H1 (cell line): ENCODE measurements at places on chromosomes 5 and 9. TPM values are rescaled to one million over a fixed set of nuclear protein-coding genes. Genes with fewer than 3 reads are reported as not detected.

- DNase-seq: no peak
These were observed 130.1 kb downstream of the APBA1 start for GRCh38 chr9:69542058-69542457.

GRCh38 chr5:96657068-96657467 lies 5.1 kb upstream of the CAST start:
- no peak for DNase-seq

DNA sequence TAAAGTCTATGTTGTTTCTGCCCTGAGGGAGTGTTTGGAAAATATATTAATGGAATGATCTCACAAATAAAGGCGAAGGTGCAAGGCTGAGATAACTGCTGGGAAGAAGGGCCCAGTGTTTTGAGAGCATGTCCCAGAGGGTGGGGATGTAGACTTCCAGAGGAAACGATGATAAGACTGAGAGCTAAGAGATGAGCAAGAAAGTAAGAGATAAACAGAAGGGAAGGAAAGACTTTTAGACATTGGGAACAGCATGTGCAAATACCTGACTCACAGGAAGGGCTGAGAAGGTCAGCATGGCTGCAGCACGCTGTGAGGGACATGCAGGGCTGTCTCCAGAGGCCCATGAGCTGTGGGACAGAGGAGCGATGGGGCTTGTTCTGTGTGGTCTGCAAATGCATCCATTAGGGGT lies 19.9 kb upstream of the ADRB2 start:
- DNase-seq: no peak

DNA sequence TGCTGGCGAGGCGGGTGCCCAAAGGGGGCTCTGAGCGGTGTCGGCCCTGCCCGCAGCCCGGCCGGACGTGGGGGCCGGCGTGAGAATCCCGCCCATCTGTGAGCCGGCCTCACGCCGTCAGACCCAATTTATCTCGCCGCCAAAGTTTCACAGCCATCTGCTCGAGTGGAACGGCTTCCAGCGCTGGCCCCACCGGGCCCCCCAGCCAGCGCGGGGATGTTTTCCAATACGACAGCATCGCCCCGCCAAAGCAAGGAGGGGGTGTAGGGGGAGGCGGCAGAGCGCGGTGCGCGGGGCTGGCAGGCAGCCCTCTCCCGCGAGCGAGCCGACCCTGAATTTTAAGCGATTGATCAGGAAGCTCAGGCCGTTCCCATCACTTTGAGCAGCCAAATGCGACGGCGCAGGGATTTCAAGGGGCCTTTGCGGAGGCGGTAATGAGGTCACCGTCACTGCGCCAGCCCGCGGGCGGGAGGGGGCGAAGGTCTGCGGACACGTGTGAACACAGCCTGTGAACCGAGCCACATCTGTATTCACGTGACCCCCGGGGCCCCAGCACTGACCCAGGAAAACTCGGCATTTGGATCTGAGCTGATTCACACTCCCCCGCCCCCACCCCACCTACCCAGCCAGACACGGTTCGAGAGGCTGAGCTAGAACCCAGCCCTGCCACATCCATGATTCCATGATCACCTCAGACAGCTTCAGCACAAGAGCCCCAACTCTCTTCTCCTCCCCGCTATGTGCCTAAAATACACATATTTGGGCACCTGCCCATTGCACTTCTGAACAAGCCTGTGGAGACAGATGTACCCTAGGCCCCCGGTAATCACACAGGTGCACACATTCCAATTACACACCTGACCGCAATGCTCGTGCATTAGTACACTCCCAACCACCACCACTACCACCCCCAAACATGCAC lies 47.8 kb upstream of the PSD2 start:
- peak; percentile 77 for DNase-seq

GRCh38 chr9:87107072-87107471 lies 159.8 kb upstream of the GAS1 start:
- DNase-seq: no peak

DNA sequence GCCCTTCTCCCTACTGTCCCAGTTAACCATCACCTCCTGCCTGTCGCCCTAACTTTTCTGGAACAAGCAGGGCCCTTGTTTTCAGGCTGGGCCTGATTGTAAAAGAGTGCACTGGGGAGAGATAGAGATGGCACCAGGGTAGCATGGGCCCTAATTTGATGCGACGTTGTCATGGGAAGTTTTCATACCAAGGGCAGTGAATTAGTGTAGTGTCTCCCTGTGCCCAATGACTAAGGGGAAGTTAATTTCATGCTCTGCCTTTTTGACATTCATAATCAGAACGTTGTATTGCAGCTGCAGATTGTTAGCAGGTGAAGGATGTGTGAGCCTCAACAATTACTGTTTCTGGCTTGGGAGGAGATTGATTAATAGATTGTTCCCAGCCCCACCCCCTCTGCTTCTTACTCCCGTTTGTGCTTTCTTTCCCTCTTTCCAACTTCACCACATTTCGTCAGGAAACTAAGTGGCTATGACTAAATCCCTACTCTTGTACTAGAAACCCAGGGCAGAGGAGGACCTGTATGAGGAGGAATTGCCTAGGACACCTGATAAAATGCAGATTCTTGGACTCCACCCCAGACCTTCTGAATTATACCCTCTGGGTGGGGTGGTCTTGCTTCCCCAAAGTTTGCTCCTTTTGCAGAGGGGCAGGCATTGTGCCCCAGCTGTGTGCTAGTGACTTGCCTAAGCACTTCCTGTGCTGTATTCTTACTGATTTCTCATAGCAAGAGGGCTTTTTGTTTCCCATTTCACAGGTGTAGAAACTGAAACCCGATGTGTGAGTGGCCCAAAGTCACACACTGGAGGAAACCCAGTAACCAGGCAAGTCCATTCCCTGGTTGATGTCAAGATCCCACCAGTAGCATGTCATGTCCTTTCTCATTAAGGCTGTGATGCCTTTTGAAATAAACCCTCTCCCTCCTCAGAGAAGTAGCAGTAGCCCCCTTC lies 56.3 kb downstream of the DAB2IP start:
- DNase-seq: no peak

GRCh38 chr9:33619666-33620404 lies 95.8 kb downstream of the ANKRD18B start:
- DNase-seq: no peak

DNA sequence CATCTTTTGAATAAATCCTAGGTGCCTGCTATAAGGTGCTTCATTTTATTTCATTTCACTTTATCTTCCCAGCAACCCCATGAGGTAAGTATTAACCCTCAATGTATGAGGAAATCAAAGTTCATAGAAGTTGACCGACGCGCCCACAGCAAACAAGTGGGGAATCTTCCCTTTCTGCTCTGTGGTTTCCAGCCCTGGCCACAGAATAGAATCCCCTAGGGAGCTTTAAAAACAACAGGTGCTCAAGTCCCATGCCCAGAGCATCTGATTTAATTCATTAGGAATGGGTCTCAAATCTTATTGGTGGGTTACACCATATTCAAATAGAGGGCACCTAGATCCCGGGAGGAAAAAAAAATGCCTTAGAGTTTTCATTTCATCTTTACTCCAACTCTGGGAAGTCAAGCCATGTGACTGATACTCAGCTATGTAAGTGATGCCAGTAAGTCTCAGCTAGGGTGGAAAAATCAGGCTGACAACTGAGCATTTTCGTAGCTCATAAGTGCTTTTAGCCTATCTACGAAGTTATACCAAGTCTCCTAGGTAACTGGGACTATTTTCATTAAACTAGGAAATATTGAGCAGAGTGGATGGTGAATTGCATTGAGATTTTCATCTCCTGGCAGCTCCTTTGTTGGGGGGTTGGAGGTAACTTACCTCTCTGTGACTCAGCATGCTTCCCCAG lies 353.4 kb upstream of the SLC30A5 start:
- DNase-seq: no peak

STK32A gene
- 1.5 and 2.5 TPM in 2 replicates for total RNA-seq

C5orf46 gene
- not detected in 2 replicates for total RNA-seq

GPR150 gene
- total RNA-seq: not detected in 2 replicates
